ENCODE measurements at places on chromosomes 1 and 21. TPM values are rescaled to one million over a fixed set of nuclear protein-coding genes. Genes with fewer than 3 reads are reported as not detected.

- no peak for DNase-seq
These were observed 871.5 kb downstream of the AMY1C start for GRCh38 chr1:104621221-104621620.

GRCh38 chr1:85617633-85618100, 37.1 kb downstream of the CCN1 start:
- DNase-seq, result no peak

GRCh38 chr1:116948046-116948445, 38.3 kb downstream of the PTGFRN start:
- DNase-seq, result no peak

DNA sequence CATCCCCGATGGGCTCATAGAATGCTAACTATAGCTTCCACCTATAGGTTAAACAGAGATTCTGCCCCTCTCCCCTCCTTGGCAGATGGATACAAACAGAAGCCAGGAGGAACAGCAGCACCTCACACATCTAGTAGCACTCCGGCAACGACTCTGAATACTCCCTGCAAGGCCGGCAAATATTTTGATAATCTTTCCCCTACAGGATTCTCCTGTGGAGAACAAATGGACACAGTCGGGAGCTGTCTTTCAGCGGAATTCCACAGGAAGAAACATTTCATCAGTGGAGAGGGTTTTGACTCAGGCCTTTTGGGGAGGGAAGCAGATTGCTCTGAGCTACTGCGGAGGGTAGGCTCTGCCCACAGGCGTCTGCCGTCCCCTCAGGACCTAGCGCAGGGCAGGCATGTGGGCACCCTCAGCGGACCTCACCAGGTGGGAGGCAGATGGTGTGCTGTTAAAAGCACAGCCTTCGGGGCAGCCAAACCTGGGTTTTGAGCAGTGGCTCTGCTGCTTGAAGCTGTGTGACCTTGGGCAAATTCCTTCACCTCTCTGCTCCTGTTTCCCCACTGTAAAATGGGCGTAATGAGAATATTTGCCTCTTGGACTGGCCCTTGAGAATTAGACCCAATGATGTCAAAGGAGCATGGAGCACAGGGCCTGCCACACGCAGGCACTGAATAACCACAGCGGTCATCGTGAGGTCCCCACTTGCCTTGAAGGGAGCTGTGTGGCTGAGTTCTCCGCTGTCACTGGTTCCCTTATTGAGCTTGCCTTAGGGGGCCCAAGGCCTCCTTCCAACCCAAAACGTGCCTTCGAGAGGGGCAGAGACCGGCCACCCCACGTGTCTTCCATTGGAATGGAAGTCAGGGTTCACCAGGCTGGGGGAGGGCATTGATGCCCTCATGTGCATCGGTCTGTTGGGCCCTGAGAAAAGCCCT, 19.2 kb upstream of the BCAR3 start:
- no peak for DNase-seq

- DNase-seq, result no peak
These were observed 37.4 kb downstream of the CFAP74 start for GRCh38 chr1:1966071-1966740.

DNA sequence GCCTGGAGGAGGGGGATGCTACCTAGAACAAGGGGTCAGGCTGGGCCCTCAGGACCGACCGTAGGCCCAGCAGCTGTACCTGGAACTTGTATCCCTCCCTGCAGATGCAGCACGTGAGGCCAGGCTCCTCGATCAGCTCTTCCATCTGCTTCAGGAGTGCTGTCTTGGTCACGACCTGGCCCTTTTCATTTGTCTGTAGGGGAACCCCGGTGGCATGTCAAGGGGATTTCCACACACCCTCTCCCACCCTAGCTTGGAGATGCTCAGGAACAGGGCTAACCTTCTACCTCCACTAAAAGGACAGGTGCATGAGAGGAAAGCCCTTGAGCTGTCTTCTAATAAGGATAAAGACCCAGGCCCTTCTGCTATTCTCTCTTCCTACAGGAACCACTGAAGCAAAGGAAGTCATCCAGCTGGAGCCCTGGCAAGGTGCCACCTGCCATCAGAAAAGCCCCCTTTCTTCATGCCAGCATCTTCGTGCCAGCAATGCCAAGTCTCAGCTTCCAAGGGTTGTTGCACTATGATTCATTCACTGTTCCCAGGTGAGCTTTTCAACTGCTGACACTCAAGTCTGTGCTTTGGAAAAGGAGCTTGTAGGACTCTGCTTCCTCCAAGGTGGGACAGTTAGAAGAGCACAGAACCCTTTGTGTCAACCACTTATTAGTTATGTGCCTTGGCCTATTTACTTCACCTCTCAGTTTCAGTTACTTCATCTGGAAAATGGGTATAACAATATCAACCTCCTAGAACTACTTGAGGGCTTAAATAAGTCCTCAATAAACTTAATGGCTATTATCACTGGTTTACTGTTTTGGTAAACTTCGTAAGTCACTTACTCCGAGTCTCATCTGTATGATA, 122.1 kb downstream of the UBR4 start:
- no peak for DNase-seq

- no peak for DNase-seq
These were observed 17.2 kb downstream of the NIBAN1 start for GRCh38 chr1:184956999-184957700.

GRCh38 chr1:26862781-26863684, at the start of gene SFN:
Gene SFN (plus strand): TSS chr1:26863149. CDS start chr1:26863213, 64 bp downstream.
- DNase-seq, result peak; percentile 94

DNA sequence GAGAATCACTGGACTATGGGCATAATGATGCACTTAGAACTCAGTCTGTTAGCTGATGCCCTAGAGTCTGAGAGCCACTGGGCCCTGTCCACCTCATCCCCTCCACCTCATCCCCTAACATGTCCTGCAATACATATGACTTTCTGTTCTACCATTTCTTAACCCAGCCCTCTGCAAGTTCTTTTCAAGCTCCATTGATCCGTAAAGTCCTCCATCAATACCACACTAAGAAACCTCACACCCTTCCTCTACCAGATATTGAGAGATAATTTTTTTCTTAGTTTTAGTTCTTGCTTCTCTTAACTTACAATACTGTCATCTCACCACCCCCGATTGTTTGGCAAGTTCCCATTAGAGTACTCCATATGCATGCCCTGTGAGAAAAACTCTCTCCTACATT, 22.1 kb downstream of the FCRL4 start:
- DNase-seq, result no peak

DNA sequence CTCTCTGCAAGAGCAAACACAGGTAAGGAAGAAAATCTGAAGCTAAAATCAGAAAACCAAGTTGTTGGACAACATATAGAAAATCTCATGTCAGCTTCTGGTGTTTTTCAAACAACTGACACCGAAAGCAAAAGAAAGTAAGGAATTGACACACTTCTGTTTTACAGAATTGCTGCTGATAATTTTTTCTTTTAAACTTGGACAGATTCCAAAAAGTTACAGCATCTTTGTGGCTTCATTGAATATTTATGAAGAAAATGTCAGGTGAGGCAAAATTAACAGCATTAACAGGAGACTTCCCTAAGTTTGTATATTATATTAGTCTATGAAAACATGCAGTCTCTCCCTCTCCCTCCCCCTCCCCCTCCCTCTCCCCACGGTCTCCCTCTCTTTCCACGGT, 14.9 kb upstream of the CTSS start:
- DNase-seq, result no peak

- DNase-seq, result no peak
These were observed 74.0 kb upstream of the RALGPS2 start for GRCh38 chr1:178650934-178651511.

GRCh38 chr1:222068937-222069336, 327.0 kb upstream of the DUSP10 start:
- DNase-seq, result no peak

GRCh38 chr1:97647776-97648175, 273.1 kb downstream of the DPYD start:
- no peak for DNase-seq

DNA sequence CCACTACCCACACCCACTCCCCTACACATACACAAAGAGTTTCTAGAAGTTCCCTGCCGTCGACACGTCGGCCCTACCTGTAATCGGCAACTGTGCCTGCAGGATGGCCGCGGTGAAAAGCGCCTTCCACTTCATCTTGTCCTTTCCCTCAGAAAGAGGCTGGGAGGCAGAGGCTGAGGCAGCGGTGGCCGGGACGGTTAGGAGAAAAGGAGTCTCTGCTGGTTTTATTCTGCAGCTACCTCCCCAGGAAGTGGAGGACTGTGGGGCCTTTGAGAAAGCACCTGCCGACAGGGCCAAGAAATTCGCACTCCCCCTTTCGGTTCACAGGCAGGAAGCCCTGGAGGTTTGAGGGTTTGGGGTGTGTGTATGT, at the start of gene CD247:
Gene CD247 (minus strand): TSS at position 199 of the 370 bp plus-strand sequence. CDS start 64 bp downstream, at position 135.
- peak; percentile 56 for DNase-seq

- DNase-seq, result no peak
These were observed 1.1 kb upstream of the LMO4 start for GRCh38 chr1:87327376-87328271.

- no peak for DNase-seq
These were observed 35.4 kb upstream of the LHX4 start for GRCh38 chr1:180194546-180195207.

GRCh38 chr21:15904389-15904788, 174.6 kb downstream of the USP25 start:
- no peak for DNase-seq

DNA sequence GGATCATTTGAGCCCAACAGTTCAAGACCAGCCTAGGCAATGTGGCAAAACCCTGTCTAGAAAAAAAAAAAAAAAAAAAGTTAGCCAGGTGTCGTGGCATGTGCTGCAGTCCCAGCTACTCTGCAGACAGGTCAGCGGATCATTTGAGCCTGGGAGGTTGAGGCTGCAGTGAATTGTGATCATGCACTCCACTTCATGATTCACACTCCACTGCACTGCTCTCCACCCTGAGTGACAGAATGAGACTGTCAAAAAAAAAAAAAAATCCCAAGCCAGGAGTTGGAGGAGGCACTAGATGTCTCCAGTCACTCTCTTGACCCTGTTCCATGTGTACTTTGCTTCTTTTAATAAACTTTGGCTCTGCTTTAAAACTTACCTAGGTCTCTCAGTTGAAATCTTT, 51.0 kb upstream of the OLFM3 start:
- DNase-seq, result no peak

- DNase-seq, result no peak
These were observed 74.0 kb upstream of the CTTNBP2NL start for GRCh38 chr1:112322018-112322417.

- DNase-seq, result no peak
These were observed 24.8 kb upstream of the NTPCR start for GRCh38 chr1:232925421-232926220.

DNA sequence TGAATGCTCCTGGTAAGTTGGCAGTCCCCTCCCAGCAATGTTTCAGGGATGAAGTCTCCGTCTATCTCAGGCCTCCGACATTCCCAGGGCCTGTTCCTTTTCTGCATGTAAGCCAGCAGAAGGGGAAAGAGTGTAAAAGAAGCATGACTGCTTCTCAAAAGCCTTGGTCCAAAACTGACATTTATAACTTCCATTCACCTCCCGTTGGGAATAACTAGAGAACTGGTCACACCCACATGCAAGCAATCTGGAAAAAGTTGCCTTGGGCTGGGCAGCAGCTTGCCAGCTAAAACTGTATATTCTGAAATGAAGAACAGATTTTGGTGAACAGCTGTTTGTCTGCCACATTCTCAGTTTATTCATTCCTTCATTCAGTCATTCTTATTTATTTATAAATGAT, 24.2 kb upstream of the NPL start:
- no peak for DNase-seq

- DNase-seq, result no peak
These were observed 2.9 kb upstream of the ST6GALNAC5 start for GRCh38 chr1:76864383-76864782.

DNA sequence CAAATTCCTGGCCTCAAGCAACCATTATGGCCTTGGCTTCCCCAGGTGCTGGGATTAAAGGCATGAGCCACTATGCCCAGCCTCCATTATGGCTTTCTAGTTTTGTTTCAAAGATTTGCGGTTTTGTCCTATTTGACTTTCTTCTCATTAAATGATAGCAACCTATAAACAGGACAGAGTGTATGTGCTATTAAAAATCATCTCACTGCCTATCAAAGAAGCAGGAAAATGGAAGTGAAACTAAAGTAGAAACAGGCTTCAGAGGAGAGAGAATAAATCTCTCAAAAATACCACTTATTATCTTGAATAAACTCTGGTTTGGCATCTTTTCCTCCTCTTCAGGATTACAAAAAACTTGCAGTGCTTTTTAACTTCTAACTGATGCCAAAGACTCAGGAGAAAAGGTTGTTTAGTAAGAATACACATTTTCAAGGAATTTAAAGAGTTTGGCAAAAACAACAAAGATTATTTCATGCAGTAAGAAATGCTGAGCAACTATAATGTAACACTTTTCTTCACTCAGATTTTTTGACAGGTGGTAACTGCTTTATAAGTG, 28.7 kb downstream of the ACBD3 start:
- no peak for DNase-seq

DNA sequence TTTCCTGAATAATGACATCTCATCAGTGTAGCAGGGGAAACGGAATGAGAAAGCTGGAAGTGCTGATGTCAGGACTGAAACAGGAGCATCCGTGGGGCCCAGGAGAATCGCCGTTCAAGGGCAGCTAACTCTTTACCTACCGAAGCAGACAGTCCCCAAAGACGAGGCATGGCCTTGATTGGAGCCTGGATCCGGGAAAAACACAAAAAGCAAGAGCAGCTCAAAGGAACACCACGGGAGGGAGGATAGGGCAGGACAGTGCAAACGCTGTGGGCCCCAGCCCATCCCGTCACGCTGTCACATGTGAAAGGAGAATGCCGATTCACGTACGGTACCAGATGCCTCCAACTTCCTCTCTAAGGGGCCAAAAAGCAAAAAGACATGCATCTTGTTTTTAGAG, 34.9 kb downstream of the WNT9A start:
- DNase-seq, result no peak

The CDC14A gene
- polyA plus RNA-seq, result 3.7 TPM

The SKI gene
- 7.4 TPM for polyA plus RNA-seq

The BARHL2 gene
- not detected for polyA plus RNA-seq

The E2F2 gene
- 3.2 TPM for polyA plus RNA-seq

The CRP gene
- polyA plus RNA-seq, result not detected

The GABRD gene
- polyA plus RNA-seq, result 0.95 TPM

The BACE2 gene
- 18.5 TPM for polyA plus RNA-seq

The ERVH48-1 gene
- polyA plus RNA-seq, result not detected

The NAV1 gene
- 3.0 TPM for polyA plus RNA-seq

The NR0B2 gene
- 10.7 TPM for polyA plus RNA-seq

Data from stomach (tissue), 19 donors.